ENCODE measurements at places on chromosomes 12 and 14.
A peak's percentile ranks its signal among the peaks of the same experiment; 100 is the strongest.

DNA sequence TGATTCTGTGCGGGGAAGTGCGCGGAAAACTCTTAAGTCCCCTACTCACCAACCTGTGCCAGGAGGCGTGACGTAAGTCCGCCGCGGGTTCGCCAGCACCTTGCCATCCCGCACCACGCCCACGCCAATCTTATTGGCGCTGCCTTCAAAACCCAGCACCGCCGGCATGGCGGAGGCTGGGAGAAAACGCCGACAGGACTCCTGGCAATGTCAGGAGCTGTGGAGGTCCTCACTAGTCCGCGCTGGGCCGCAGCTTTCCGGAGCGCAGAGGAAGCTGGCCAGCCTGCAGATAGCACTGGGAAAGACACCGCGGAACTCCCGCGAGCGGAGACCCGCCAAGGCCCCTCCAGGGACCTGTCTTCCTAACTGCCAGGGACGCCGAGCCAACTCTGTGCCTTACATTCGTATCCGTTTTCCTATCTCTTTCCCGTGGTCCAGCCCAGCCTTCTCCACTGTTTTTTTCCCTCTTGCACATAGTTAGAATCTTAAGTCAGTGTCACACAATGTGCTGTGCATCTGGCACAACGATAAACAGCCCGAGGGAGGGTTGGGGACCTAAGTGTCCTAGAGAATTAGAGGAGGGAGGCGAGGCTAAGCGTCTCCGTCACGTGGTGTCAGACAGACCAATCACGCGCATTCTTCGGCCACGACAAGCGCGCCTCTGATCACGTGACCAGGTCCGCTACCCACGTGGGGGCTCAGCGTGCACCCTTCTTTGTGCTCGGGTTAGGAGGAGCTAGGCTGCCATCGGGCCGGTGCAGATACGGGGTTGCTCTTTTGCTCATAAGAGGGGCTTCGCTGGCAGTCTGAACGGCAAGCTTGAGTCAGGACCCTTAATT, at the start of the genes APEX1 and OSGEP:
TSS of gene APEX1 (plus strand) at position 711 of the 839 bp plus-strand sequence. CDS start 420 bp downstream, outside the sequence.
TSS of gene OSGEP (minus strand) at position 297 of the 839 bp plus-strand sequence. CDS start at position 168, 129 bp downstream.
- peak; percentile 93 for DNase-seq

GRCh38 chr12:91021076-91021475, 16.3 kb upstream of the EPYC start:
- no peak for DNase-seq

DNA sequence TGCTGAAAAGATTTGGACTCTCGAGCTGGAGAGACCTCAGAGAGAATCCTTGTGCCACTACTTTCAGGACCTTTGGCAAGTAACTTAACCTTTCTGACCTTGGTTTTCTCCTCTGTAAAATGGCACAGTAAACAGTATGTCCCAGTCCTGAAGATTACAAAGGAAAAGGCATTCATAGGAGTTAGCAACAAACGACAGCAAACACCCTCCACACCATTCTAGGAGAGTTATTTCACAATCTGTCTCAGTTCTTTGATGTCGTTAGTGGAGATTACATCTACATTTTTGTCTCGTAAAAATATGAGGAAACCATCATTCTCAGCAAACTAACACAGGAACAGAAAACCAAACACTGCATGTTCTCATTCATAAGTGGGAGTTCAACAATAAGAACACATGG, 205.7 kb downstream of the ITPR2 start:
- no peak for DNase-seq

GRCh38 chr14:36264107-36264506, 56.3 kb downstream of the MBIP start:
- DNase-seq = no peak

DNA sequence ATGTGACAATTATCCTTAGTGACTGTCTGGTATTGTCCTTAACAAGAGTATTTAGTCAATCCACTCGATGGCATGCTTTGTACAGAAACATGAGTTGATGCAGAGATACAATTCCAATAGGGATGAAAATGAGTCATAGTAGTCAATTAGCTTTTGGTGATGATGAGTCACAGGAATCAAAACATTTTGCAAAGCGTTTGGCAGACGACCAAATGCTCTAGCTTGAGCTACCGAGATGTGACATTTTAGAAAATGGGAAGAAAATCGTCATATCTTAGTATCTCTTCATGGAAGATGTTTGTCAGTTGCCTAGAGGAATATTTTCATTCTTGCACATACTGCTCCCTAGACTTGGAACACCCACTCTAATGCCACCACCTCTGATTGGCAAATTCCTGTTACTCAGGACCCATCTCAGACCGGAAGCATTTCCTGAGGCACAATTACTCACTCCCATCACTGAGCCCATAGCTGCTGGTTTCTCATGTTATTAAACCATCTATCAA, 95.0 kb downstream of the LMNTD1 start:
- DNase-seq = no peak

- no peak for DNase-seq
Measured at GRCh38 chr14:65686761-65687160, 274.2 kb downstream of the FUT8 start.

GRCh38 chr12:22002430-22002829, 43.6 kb upstream of the CMAS start:
- DNase-seq = no peak

DNA sequence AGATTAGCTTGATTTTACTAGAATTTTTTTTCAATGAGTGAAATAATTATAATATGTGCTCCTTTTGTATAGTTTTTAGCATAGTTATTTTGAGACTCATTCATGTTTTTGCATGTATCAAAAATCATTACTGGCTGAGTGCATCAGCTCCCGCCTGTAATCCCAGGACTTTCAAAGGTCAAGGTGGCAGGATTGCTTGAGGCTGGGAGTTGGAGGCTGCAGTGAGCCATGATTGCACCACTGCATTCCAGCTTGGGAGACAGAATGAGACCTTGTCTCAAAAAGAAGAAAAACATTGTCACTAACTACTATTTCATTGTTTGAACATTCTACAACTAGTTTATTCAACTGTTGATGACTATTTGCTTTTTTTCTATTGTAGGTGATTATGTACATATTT, 802.7 kb downstream of the SLC16A7 start:
- no peak for DNase-seq

DNA sequence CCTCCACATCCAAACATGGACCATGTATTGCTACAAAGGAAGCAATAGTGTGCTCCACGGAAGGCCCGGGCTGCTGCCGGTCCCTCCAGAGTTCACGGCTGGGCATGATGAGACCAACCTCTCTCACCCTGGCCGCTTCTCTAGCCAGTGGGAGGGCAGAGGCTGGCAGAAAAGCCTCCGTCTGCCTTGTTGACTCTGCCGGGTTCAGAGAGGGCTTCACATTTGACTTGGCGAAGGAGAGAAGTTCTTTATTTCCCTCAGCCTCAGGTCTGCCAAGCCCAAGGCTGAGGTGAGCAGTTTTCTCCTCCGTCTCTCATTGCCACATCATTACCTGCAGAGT, 230.0 kb downstream of the ZFP36L1 start:
- no peak for DNase-seq

DNA sequence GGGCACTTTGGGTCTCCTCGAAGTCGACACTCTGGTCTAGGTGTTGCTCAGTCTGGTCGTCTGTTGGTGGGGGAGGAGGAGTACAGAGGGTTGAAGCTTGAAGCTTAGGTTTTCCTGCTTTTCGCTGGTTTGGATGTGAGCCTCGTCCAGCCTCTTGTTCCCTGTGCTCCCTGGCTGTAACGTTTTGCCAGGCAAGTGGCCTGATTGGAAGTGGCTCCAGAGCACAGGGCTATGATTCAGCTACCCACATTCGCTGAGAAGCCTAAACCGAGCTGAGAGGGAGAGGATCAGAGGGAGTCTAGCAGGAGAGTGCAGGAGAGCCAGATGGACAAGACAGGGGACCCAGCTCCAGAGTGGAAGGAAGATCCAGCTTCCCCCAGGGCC, 6.1 kb downstream of the HOXC10 start:
- DNase-seq = no peak

DNA sequence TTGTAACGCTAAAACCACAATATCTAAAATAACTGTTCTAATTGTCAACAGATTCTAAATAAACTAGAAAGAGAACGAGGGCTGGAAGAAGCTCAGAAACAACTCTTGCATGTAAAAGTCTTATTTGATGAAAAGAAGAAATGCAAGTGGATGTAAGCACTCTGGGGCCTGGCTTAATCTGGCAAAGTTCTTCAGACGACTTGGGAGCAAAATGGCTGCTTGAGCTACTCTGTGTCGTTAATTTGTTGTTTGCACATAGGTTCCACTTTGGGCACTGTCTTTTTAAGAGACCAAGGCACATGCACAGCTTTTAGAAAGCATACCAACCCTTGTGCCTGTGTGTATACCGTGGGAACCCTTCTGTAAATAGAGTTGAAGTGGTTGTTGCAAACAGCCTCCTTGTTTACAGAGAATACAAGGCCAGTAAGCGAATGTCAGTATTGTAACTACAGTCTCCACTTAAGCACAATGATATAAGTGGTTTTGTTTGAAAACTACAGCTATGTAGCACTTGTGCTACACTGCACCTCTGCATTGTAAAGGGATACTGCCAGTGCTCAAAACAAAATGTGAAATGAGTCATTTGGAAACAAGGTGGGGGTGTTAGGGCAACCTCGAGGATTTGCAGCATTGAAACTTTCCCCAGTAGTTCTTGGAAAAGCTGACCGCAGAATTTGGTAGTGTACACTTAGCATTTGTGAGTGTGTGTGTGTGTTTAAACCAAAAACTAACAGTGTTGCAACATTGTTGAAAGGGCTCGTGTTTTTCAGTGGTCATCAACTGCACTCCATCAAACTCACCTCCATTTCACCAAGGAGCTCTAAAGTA, 154.3 kb downstream of the CEP83 start:
- DNase-seq = no peak

DNA sequence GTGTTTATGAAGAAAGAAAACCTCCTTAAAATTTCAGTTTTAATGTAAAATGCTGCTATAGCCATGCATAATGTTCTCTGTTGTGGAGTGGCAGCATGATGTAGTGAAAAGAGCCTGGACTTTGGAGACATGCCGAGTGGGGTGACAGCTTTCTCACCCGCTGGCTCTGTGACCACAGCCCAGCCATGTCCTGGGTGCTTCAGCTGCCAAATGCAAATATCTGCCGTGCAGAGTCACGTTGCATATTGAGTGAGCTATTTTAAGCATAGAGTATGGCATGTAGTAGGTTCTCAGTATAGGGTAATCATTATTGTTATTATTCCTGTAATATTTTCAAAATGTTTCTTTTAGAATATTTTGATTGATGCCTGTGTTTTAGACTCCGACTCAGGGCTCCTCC, 15.5 kb upstream of the TCTN2 start:
- no peak for DNase-seq

DNA sequence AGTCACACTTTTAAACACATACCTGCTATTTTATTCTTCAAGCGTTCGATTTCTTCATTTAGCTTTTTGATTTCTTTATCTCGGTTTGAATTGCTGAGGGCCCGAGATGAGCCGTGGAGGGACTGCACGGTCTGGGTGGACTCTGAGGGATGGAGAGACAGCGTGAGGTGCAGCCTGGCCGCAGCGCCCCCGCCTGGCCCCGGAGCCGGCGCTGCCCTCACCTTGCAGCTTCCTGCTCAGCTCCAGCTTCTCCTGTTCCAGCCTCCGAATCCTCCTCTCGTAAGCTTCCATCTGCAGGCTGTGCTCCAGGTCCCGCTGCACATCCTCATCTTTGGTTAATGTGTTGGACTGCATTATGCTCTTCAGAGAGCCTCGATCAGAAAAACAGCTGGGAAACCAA, 53.2 kb downstream of the AMN start:
- DNase-seq = no peak

DNA sequence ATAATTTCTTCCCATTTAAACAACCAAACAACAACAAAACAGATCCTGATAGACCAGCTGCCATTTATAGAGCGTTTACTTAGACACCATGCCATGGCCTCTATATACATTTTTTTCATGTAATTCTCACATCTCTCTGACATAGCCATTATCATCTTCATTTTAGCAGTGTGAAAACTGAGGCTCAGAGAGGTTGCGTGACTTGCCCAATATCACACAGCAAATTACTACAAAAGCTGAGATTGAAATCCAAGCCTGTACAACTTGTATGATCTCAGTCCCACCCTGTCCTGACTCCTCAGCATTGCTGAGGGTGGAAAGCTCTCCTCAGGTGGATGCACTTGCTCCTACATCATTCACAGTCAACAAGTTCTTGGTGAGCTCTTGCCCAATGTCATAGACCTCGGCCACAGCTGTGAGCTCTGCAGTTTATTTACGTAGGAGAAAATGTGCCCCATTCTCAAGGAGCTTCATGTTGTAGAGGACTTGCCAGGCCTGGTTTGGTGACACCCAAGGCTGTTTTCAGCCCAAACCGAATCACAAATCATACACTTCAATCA, 55.5 kb downstream of the CRACR2A start:
- no peak for DNase-seq

DNA sequence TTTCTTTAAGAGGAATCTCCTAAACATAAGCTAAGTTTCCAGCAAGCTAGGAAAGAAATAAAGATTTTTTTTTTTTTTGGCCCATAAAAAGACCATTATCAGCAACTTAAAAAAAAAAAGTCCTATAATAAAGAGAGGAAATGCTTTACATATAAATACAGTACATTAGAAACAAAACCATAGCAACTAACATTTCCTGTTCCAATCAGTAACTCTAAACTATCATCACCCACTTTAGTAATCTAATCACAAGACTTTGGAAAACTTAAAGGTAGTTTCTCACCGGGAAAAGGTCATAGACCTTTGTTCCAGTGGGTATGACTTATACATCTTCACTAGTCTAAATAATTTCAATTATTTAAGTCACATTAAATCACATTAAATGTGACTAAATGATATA, 11.1 kb downstream of the SPTSSA start:
- DNase-seq = no peak

DNA sequence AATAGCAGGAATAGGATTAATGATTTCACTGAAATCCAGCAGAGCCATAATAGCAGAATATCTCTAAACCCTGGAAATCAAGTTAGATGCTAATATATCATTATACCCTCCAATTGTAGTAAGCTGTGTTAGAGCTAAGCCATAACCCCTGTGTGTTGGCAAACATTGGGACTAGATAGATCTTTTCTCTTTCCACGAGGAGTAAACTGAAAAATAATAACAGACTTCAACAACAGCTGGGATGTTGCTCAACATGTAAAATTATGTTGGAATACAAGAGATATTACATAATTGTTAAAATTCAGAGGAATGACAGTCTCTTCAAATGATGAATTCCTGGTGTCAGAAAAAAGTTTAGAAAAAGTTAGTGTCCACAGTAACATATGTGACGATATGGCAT, 383.8 kb downstream of the SNAPC1 start:
- DNase-seq = no peak

- DNase-seq = no peak
Measured at GRCh38 chr12:116978791-116979508, 68.2 kb downstream of the FBXW8 start.

- no peak for DNase-seq
Measured at GRCh38 chr14:80754696-80755095, 186.8 kb downstream of the CEP128 start.

DNA sequence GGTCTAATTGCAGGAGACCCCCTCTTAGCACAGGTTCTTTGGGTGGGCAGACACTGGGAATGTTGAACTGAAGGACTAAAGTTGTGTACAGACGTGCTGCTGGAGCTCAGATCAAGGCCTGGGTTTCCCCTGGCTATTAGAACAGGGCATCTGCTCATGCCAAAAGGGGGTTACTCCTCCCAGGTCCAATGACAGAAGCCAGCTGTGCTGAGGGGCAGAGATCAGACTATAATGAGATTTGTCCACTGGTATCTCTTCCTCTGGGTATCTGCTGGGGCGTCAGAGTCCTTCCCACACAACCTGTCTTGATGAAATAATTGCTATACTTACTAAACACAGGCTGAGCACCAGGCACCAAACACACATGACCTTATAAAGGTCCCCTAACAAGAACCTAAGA, 42.6 kb downstream of the LTBP2 start:
- DNase-seq = no peak

- DNase-seq = no peak
Measured at GRCh38 chr14:53621433-53621832, 335.2 kb downstream of the BMP4 start.

GRCh38 chr14:89477391-89477790, 60.4 kb upstream of the FOXN3 start:
- peak; percentile 28 for DNase-seq

Data from nucleus accumbens (tissue), 56 donors.